ENCODE measurements at places on chromosomes 5 and 9. TPM values are rescaled to one million over a fixed set of nuclear protein-coding genes. Genes with fewer than 3 reads are reported as not detected.

DNA sequence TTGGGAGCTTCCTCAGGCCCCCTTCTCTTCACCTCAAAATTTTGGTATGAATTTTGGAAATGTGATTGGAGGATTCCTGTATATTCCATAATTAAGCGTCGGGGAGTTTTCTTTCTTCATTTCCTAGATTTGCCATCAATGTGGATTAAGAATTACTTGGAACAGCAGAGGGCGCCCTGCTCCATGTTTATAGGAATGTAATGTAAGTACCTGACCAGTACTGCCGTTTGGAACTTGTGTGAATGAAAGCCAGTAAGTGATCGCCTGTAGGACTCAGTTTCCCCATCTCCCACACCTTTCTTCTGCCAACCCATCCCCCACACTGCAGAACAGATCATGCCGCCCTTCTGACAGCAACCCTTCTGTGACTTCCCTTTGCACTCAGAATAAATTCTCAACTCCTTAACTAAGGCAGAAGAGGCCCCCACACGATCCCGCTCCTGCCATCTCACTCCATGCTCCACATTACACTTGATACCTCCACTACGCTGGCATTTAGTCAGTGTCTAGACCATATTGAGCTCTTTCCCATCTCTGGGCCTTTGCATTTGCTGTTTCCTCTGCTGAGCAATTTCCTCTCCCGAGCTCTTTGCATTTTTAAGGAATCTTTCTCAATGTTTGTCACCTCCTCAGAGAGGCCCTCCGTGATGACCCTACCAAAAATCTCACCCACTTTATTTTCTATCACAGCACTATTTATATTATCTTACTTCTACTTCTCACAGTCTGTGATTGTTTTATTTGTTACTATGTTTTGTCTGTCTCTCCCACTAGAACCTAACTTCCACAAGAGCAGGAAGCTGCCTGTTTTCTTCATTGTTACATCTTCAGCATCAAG is 79.5 kb upstream of the HTR4 start:
- peak; percentile 80 for DNase-seq

GRCh38 chr5:108730617-108731340 is 16.9 kb upstream of the FER start:
- DNase-seq, result no peak

GRCh38 chr5:64074533-64074932 is 91.1 kb upstream of the RNF180 start:
- DNase-seq, result peak; percentile 5

DNA sequence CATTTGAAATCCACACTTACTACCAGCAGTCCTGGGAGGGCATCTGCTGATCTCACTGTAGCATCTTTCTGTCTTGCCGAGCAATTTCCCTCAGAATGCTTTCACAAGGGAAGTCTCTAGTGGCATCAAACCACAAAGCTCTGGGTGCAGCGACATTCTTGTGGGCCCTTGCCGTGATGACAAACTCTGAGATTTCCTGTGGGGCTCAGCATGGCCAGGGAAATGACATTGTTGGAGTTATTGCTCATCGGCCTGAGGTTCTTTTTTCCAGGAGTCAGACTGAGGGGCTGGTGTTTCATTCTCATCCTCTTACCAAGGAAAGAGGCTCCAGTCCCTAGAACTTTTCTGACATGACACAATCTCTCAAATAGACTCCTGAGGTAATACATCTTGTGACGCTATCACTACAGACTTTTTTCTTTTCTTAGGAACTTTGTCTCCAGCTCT is 51.4 kb downstream of the PFDN1 start:
- DNase-seq, result peak; percentile 97

GRCh38 chr9:126509718-126510117 is 104.0 kb upstream of the LMX1B start:
- DNase-seq, result no peak

GRCh38 chr5:92703976-92704375 is 877.0 kb downstream of the NR2F1-AS1 start:
- DNase-seq, result no peak

GRCh38 chr9:130029223-130029973 is 13.6 kb downstream of the FNBP1 start:
- no peak for DNase-seq

GRCh38 chr5:94218374-94218773 is 400.0 kb downstream of the KIAA0825 start:
- peak; percentile 49 for DNase-seq

- DNase-seq, result peak; percentile 46
These were observed 90.2 kb upstream of the CCDC112 start for GRCh38 chr5:115386657-115387056.

The FREM1 gene
- not detected for total RNA-seq

The SLC38A9 gene
- total RNA-seq, result 49.6 TPM

The PCDHGA3 gene
- total RNA-seq, result 0.57 TPM
